ENCODE measurements at places on chromosomes 6 and 20.
A peak's percentile ranks its signal among the peaks of the same experiment; 100 is the strongest.

- no peak for DNase-seq
Measured at GRCh38 chr6:52887910-52888524, 21.5 kb downstream of the GSTA3 start.

DNA sequence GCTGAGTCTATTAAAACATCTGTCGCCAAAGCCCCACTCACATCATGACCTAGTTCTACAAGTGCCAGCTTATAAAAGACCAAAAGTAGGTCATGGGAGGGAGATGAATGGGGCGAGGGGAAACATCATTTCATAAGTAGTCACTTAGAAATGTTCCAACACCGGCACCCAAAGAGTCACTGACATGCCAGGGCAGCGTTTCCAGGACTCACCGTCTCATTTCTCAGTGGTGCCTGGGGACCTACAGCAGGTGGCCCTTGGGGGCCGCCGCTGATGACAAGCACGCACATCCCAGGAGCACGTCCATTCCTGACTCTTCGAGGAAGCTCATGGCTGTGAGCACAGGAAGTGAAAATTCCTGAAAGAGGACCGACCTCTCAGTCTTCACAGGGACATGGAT is 260.4 kb downstream of the CDH4 start:
- DNase-seq = no peak

DNA sequence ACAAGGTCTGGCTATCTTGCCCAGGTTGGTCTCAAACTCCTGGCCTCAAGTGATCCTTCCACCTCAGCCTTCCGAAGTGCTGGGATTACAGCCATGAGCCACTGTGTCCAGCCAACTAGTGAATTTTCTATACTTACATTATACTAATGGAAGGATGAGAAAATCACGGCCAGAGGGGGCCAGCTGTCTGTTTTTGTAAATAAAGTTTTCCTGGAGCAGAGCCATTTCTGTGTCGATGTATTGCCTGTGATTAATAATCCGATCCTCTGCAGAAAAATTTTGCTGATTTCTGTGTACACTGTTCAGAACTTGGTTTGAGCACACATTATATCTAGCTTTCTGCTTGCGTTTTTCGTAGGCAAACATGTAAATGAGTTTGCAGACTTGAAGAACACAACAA is 28.8 kb downstream of the PTPRT start:
- DNase-seq = no peak

- no peak for DNase-seq
Measured at GRCh38 chr20:2585811-2586210, 49.4 kb downstream of the TMC2 start.

DNA sequence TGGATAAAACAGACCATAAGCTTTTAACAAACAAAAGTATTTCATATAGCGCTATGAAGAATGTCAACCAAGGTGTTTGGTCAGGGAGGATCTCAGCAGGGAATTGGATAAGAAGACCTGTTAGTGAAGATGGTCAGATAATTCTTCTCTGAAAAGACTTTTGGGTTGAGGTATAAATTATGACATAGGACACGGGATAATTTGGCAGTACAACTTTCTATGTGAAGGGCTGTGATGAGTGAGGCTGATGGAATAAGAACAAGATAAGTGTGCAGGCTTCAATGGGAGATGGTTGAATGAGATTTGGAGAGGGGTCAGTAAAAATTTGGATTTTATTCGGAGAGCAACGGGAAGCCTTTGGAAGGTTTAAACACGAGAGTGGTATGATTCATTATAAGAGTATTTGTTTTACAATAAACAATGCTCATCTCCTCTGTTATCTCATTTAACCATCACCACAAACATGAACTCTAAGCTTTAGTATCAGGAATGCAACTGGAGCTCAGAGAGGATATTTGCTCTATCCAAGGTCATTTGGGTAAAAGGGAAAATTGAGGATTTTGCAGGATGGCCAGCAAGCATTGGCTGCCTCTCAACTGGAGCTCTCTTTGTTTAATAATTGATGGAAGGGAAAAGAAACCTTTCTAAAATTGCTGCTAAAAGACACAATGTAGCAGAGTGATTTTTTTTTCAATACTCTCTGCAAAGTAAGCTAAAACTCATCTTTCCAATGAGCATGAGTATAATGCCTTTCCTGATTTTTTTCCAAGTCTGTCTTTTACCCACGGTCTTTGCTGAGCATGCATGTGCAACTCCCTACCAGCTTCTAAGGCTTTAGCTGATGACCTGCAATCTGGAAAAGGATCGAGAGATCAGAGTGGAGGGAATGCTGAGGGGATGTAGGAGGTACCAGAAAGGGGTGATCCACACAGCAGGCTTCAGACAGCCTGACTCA is 534.0 kb downstream of the CBLN4 start:
- DNase-seq = no peak

- no peak for DNase-seq
Measured at GRCh38 chr6:121961619-121962125, 437.8 kb upstream of the HSF2 start.

DNA sequence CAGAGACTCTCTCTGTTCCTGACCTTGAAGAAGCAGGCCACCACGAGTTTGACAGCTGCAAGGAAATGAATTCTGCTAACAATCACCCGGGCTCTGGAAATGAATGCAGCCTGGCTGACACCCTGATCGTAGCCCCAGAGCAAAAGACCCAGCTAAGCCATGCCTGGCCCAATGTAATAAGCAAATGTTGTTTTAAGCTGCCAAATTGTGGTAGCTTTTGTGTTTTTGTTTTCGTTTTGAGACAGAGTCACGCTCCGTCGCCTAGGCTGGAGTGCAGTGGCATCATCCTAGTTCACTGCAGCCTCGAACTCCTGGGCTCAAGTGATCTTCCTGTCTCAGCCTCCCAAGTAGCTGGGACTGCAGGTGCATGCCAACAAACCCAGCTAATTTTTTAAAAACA is 3.3 kb upstream of the OXT start:
- no peak for DNase-seq

- DNase-seq = peak; percentile 91
Measured at GRCh38 chr6:28399350-28400121, at the start of gene ZSCAN12. ZSCAN12 (minus strand) TSS chr6:28399747; CDS start chr6:28398405, 1,342 bp downstream.

DNA sequence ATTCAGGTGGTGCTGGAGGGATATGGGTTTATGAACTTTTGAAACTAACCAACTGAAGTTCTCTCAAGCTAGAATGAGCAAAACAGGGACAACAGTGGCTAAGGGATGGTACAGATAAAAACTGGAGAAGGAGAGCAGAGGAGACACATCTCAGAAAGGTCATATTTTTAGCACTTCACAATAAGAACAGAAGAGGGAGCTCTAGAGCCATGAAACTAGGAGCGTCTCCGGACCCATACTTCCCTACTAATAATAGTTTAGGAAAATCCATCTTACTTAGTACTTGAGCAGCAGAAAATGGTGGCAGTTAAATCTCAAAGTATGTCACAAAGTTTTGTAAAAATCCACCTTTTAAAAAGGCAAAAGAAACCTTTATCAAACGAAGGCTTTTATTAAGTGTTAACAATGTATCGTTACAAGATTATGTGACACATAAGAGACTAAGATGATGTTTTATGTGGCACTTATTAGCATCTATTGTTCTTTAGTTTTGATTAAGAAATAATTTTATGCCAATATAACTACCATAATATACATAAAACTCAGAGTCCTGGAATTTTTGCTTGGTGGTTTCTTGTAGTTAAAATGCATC is 278.6 kb downstream of the TBC1D32 start:
- peak; percentile 70 for DNase-seq

DNA sequence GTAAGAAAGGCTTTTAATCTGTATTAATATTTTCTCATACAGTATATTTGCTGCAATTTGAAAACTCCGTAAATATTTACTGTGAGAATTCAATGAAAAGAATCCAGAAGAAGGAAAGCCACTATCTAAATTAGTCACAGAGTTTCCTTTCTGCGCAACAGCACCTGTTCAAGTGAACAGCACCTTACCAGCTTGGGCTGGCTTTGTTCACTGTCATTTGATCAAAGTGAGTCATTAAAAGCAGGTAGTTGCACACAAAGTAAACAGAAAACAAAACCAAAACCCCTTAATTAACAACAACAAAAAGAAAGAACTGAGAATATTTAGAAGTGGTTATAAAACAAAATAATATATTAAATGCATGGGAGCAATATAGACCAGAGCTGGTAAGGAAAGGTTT is 12.8 kb downstream of the SMLR1 start:
- no peak for DNase-seq

- DNase-seq = peak; percentile 52
Measured at GRCh38 chr20:35306931-35307517, 14.8 kb upstream of the FAM83C start.

GRCh38 chr6:111276335-111276734 is 189.0 kb downstream of the SLC16A10 start:
- peak; percentile 57 for DNase-seq

GRCh38 chr20:11311659-11312224 is 606.0 kb upstream of the BTBD3 start:
- no peak for DNase-seq

DNA sequence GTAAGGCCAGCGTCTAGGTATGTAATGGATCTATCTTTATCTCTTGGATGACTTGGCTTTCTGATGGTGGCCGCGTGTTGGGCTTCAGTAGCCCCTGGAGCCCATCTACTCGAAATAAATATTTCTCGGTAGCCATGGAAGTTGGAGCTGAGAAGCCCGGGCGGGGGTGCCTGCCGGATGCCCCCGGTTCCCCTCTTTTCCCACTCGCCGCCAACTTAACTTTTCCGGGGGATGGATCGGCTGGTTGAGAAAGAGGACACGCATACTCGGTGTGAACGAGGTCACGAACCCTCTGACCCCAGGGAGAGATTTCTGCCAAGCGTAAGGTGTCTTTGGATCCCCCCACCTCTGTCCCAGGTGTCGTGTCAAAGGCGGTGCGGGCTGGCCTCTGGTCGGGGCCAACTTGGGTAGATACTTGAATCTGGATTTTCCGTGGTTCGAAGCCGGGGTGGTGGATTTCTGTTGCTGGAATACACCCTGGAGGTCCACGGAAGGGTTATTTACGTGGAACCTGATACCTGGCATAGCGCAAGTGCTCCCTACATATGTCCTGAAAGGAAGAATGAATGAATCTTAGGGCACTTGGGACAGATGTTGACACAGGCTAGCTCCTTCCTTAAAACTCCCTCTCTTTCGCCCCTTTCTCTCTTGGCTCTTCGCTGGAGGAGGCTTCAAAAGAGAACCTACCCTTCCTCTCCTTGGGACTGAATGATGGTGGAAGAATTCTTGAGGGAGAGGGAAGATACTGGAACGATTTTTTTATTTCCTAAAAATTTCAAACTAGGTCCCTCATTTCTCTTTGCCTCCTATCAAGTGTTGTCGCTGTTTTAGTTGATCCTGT is 996 bp downstream of the DOK5 start:
- DNase-seq = no peak

DNA sequence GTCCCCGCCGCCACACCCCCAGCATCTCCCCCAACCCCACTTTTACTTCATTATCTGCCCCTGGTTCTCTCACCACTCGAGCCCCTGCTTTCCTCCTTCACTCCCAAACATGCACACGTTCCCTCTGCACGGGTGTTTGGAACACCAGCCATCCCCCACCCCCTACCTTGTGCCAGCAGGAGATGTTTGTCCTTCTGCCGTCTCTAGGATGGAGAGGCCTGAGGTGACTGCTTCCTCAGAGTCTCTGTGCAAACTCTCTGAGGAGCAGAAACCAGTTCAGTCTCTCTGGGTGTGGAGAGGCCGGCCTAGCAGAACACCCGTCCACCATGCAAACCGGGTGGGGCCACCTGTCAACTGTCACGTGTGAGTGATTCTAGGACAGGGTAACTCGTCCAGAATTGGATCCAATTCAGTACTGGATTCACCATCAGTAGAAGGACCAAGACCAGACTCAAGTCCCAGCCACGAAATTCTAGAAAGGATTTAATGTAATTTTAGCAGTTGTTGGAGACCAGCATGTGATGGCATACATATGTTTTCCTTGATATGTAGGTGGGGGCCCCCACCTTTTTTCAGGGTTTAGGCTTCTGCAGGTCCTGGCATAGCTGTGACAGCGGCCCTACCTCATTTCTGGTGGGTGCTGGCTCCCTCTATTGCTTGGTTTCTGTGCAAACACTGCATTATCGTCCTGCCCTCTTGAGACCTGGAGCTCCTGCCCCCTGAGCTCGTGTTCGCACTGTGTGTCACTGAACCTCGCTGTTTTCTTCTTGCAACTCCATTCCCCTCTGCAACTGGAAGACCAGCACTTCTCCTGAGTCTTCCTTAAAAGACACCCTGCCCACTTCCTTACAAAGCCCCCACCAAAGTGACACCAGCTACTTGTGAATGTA is at the start of gene RAET1E:
RAET1E (minus strand) TSS at position 259 of the 890 bp plus-strand sequence. CDS start 7,212 bp downstream, outside the sequence.
- DNase-seq = peak; percentile 66

DNA sequence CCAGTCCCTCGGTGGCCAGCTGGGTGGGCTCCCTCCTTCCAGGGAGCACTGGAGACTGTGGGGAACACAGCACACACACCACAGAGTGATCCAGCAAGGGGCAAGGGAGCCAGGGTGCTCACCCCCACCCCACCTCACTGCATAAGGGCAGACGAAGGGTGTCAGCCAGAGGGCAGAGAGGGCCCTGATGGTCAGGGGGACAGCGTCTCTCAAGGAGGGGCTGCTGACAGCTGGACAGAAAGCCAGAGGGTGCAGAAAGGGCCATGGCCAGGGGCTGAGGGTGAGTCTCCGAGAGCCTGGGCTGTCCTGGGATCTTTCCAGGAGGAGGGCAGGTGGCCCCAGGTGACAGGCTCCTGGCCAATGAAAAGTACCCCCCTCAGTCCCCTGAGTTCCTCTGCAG is 73.4 kb upstream of the PMEPA1 start:
- no peak for DNase-seq

GRCh38 chr20:25364879-25365699 is 25.5 kb downstream of the ABHD12 start:
- DNase-seq = no peak

DNA sequence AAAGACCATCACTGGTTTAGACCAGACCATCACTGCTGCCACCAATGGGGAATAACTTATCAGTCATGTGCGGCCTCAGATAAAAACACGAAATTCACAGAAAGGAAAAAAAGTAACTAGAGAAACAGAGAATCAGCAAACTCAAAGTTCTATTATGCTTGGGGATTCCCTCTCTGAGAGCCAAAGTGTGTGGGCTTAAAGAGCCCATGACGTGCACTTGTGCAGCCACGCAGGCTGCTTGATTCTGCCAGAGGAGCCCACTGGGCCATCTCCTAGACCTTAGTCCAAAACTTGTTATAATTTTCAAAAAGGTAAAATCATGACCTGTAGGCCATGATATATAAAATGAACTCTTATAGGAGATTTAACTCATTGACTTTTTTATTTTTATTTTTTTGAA is 15.2 kb downstream of the RAB44 start:
- no peak for DNase-seq

GRCh38 chr6:40760887-40761286 is 173.7 kb upstream of the LRFN2 start:
- DNase-seq = no peak

- no peak for DNase-seq
Measured at GRCh38 chr6:133393891-133394290, 152.7 kb downstream of the EYA4 start.

Measured in hematopoietic multipotent progenitor cell treated with erythropoietin and hydrocortisone succinate and interleukin-3 and kit ligand, for 8 days (in vitro differentiated cells).